Hematopoietic multipotent progenitor cell (in vitro differentiated cells): ENCODE measurements at places on chromosomes 12 and 14.

- no peak for DNase-seq
These were observed 21.3 kb downstream of the TSPAN9 start for GRCh38 chr12:3098436-3098835.

DNA sequence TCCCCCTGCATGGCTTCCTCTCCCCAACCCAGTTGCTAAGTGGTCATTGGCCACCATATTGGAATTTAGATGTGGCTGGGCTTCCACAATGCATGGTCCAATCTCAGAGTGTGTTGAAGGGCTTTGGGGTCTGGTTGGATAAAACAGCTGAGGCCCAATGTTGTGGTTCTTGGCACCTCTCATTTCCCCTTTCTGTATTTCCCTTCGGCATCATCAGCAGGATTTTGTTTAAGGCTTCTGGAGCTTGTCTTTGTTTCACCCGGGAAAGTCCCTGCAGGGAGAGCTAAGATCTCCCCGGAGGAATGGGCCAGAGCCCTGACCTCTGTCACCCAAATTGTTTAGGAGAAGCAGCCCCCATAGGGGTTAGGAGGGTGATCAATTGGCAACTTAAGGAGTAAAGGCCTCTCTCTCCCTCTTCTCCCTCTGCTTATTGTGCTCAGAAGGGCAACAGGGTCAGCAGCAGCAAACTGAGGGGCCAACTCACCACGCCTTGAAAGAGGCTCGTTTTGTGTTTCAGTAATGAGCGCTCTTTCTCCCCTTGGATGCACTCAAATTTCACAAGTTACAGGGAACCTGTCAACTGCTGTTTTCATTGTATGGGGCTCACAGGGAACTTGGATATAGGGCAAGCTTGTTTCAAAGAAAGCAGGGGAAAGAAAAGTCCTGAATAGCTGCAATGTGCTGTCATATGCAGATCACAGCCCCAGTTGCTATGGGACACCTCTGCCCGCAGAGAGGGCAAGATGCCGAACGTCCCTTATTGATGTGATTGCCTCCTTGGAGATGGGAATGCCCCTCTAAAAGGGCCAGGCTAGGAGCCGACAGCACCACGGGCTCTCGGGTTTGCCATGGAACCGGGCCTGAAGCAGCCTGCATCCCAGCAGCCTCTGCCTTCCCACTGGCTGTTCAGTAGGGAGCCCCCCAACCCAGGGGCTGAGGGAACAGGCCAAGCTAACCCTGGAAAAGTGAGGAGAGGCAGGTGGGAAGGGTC, 223.7 kb downstream of the ZFP36L1 start:
- DNase-seq, result no peak

GRCh38 chr12:54019924-54020590, 8.2 kb upstream of the HOXC6 start:
- DNase-seq, result no peak

- DNase-seq, result no peak
These were observed 39.3 kb downstream of the PITPNM2 start for GRCh38 chr12:123111498-123112165.

DNA sequence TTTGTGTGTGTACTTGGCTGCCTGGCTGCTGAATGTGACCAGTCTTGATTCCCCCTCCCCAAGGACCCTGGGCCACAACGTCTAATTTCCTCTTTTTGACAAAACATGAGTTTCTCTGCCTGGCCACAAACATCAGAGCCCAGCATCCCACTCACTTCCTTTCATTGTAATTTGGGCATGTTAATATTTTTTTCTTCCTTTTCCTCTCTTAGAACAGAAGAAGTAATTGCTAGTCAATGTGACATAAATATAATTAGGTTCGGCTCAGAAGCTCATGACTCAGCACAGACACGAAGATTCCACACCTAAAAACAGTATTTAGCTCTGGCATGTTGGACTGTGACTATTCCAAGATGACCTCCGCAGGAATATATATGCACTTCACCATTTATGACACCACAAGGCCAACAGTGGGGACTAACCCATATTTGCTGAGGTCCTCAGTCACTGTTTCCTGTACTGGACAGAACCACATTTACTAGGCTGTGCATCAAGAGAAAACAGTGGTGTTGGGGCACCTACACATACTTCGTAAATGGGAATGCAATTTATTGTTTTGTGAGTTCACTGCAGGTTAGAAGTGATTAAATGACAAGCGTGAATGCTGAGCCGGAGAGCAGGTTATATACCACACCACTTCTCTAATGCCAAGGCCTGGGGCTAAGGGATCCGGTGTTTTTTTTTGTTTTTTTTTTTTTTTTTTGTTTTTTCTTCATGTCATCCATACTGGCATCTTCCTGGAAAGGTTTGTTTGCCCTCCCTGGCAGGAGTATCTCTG, 4.2 kb downstream of the GSG1 start:
- DNase-seq, result no peak

GRCh38 chr14:102903889-102904512, 18.5 kb upstream of the AMN start:
- no peak for DNase-seq

- no peak for DNase-seq
These were observed 243.8 kb upstream of the PWP1 start for GRCh38 chr12:107441665-107442300.

DNA sequence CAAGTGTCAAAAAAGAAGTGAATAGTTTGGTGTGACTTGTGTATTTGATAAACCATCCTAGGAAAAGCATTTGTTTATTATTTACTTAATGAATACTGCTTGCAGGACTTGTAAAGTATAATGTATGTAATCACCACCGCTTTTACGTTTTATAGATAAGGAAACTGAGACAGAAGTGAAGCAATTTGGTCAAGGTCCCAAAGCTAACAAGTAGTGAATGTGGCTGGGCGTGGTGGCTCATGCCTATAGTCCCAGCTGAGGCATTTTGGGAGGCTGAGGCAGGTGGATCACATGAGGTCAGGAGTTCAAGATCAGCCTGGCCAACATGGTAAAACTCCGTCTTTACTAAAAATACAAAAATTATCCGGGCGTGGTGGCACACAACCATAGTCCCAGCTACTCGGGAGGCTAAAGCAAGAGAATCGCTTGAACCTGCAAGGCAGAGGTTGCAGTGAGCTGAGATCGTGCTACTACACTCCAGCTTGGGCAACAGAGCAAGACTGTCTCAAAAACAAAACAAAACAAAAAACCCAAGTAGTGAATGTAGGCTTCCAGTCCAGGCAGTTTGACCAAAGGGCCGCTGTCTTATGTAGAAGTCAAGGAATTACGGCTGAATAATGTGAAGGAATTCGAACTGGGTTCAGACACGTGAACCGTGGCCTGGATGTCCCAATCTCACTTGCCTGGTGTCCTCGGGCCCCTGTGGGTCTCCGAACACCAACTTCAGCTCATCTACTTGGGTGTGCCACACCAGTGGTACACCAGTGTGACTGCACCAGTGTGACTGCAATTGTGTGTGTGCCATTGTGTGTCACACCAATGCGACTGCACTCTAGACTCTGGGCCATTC, 88.3 kb upstream of the MED13L start:
- DNase-seq, result no peak

DNA sequence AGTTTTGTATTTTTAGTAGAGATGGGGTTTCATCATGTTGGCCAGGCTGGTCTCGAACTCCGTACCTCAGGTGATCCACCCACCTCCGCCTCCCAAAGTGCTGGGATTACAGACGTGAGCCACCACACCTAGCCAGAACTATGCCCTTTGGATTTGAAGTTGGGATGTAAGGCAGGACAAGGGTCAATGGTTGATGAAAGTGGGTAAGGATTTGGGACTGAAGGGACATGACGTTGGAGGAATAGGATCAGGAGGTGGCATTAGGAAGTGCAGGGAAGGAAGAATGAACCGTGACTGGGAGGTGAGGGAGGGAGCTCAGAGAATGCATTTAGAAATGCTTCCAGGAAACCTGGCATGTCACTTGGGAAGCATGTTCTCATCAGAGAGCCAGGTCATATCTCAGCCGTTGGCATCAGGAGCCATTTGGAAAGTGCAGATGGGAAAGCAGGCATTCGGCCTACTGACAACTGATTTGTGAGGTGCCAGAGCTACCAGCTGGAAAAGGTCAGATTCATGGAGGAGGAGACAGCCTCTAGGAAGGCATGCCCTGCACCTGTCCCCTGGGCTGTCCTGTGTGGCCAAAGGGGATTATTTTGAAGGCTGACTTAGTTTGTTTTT, 2.2 kb downstream of the CRADD start:
- no peak for DNase-seq

DNA sequence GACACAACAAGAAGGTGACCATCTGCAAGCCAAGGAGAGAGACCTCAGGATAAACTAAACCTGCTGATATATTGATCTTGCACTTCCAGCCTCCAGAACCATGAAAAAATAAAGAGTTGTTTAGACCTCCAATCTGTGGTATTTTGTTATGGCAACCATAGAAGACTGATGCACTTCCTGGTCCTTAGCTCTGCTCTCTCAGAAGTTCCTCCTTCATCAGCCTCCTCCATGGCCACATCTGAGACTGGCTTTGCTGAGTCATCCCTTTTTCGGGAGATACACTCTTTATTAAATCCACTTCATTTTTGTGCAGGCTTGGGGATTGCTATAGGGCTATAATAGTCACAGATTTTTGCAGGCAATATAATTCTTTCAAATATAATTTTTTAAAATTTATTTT, 89.6 kb upstream of the ATF7IP start:
- no peak for DNase-seq

GRCh38 chr14:103122585-103122946, 695 bp upstream of the TNFAIP2 start:
- DNase-seq, result no peak

- no peak for DNase-seq
These were observed 30.7 kb upstream of the OVCH1 start for GRCh38 chr12:29528161-29528560.

GRCh38 chr12:93734784-93735183, 57.6 kb downstream of the CRADD start:
- no peak for DNase-seq

DNA sequence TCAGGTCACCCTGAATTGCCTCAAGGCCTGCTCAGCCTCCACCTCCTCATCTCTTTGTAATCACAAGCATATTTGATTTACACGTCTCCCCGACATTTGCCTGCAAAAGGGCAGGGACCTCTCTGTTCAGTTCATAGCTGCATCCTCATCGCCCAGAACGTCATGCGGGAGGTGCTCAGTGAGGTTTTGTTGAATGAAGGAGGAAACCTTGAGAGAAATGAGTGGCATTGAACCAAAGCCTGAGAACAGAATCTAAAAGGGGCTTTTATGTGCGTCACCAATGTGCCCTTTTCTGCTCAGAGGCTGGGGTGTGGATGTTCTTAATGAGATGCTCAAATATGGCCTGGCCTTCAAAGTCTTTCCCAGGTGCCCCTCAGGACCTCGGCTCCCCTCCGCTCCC, 50.0 kb upstream of the LHX5 start:
- DNase-seq, result no peak

DNA sequence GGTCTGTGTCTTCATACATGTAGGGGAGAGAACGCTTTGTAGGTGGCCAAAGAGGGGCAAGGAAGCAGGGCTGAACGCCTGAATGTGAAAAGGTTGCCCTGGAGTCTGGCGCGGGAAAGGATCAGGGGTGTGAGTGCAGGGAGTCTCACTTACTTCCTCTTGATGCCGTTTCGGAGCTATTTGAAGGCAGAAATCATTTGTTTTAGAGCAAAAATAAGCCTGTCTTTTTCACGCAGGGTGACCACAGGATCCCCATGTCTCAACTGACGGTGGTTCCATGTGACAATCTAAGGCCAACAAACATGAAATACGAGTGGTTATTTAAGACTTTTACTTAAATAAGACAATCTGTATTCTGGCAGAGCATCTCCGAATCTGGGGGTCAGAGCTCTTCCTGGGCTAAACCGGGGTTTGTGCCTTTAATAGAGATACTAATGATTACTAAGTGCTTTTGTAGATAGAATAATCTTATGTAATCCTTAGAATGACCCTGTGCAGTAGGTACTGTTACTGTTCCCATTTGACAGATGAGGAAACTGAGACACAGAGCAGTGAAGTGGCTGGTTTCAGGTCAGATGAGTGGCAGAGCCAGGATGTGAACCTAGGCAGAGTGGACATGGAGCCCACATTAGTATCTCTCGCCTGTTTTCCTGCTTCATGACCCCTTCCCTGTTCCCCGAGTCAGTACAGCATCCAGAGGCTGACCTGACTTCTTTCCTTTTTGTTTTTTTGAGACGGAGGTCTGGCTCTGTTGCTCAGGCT, 1.9 kb downstream of the BRI3BP start:
- DNase-seq, result no peak

DNA sequence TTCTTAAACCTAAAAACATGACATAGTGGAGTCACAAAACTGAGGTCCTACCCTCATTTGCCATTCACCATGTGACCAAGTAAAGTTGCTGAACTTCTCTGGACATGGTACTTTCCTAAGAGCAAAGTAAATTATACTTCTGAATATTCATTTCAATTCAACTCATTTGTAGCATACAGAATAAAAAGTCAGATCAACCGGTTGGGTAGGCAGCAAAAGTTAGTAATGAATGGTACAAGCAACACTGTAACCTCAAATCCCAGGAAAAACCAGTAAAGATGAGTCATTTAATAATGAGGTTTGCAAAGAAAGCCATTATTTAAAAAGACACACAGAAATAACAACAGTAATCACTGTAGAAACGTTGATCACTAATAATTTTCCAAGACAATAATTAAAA, 8.7 kb downstream of the POLE2 start:
- no peak for DNase-seq

DNA sequence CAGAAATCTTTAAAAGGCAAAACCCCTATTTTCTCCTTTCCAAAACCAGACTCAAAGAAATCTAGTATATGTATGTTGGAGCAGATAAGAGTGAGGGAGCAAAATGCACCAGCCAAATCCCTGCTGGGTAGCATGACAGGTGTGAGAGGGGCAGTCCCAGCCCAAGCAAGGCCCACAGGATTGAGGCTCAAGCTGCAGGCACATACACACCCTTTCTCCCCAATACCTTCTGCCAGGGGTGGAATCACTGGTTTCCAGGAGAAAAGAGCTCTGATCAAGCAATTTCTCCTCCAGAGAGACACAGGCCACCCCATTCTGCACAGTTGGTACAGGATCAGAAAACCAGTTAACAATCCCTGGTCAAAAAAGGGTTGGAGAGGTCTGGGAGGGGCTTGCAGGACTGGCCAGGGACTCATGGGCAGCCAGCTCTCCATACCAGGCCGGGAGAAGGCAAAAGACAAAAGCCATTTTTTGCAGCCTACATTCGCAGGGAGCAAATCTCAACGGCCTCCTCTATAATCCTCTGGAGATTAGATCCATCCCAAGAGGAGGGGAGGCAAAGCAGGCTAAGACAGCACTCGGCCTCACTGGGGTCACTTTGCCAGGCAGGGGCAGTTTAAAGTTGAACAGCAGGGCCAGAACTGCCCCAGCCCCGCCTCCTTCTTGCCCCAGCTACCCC, 2.1 kb downstream of the KMT2D start:
- no peak for DNase-seq

DNA sequence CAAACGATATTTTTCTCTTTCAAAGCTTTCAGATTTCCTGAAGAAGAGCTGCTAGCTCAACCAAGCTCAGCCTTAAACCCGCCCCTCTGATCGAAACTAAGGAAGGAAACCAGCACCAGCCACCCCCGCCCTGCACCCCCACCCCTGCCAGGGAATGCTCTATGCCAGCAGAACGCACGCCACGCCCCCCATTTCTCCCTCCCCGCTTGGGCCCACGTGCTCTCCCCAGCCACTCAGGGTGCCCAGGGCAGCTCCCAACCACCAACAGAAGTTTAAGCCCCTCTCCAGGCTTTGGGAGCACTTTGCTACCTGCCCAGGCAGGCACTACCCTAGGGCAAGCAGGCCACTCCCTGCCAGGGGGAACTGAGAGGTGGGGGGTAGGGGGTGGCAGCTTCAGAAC, 18.8 kb upstream of the KRT78 start:
- no peak for DNase-seq

- DNase-seq, result no peak
These were observed 39.0 kb downstream of the CHST11 start for GRCh38 chr12:104495786-104496185.

GRCh38 chr14:89144642-89145041, 272.4 kb downstream of the FOXN3 start:
- DNase-seq, result no peak
